ENCODE measurements at places on chromosomes 1 and 21.
A peak's percentile ranks its signal among the peaks of the same experiment; 100 is the strongest.

DNA sequence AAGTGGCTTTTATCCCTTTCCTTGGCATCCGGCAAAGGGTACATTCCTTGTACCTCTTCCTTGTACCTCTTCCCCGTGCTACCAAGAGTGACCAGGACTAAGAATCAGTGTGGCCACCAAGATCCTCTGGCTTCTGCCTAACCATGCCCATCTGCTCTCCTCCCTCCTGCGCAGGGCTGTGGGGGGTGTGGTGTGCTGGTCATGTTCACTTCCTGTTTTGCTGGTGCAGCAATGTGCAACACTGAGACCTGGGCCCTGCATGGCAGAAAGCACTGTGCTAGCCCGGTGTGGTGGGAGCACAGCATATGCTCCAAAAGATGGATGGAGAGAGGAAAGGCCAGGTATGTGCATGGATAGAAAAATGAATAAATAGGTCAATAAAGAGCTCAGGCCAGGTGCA is 33.3 kb upstream of the TENT5C start:
- DNase-seq = no peak

DNA sequence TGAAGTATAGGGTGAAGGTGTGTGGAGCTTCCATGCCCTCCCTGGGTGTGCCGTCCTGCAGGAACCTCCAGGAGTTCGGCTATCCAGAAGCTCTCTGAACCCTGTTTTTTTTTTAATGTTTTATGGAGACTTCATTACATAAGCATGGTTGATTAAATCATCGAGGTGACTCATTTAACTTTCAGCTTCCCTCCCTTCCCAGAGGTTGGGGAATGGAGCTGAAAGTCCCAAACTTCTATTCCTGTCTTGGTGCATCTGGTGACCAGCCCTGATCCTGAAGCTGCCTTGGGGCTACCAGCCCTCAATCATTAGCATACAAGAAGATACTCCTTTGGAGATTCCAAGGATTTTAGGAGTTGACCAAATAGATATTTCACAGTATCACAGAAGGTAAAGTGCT is 9.5 kb downstream of the RRP15 start:
- no peak for DNase-seq

- DNase-seq = no peak
Measured at GRCh38 chr1:154465621-154466195, 36.3 kb upstream of the TDRD10 start.

- DNase-seq = no peak
Measured at GRCh38 chr1:25083481-25084345, 148.6 kb downstream of the SYF2 start.

GRCh38 chr1:109793486-109794318 is 30.0 kb upstream of the EPS8L3 start:
- DNase-seq = no peak

GRCh38 chr21:17598437-17598836 is 14.3 kb downstream of the BTG3 start:
- no peak for DNase-seq

DNA sequence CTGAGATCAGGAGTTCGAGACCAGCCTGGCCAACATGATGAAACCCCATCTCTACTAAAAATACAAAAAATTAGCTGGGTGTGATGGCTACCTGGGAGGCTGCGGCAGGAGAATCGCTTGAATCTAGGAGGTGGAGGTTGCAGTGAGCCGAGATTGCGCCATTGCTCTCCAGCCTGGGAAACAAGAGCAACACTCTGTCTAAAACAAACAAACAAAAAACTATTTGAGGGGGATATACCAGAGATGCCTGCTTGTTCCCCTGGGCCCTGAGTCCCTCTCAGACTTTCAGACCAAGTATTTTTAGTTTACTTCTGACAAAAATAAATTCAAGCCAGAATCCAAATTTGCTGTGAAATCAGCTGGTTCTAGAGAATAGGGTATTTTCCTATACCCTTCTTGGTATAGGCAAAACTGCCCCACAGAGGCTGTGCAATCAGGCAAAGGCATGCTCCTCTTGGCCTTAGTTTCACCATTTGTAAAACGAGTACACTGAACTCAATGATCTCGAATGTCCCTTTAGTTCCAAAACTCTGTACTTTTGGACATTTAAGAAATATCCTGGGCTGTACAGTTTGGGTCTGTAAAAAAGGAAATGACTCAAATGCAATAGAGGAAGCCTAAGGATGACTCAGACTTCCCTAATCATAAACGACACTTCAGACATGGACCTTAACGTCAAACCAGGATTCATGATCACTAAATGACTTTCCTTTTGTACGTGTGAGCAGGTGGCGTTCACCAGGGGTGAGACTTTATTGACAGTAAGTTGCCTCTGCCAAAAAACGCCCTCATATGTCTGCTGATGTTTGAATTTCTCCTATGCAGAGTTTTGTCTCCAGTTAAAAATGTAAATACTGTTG is 16.1 kb downstream of the ENSA start:
- no peak for DNase-seq

- no peak for DNase-seq
Measured at GRCh38 chr1:108609483-108610049, 49.7 kb downstream of the EEIG2 start.

GRCh38 chr1:160756849-160757201 is 17.8 kb downstream of the SLAMF7 start:
- DNase-seq = no peak

- no peak for DNase-seq
Measured at GRCh38 chr1:207659545-207660153, 14.7 kb downstream of the CR1L start.

DNA sequence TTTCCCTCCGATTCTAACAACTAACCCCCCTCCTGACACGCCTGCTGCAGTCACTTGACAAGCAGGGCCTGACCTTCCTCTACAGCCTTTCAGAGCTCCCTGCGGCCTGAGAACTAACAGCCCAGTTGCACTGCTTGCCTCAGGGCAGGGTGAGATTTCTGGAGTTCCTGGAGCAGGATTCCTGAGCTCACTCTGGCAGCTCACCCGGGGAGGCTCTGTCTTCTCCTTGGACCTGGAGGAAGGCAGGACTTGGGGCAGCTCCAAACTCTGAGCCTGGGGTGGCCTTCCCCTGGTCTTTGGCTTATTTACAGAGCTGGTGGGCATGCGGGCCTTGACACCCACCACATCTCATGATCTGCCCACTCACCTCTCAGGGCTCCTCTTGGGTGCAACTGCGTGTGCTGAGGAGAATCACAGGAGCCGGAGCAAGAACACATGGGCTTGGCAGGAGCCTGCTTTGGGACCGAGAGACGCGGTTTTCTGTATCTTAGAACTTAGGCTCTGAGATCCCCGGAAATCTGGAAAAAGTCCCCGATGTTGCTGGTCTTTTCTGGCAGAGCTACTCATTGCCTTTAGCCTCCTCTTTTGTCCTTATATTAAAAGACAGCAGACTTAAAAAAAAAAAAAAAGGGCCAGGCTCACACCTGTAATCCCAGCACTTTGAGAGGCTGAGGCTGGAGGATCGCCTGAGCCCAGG is 13.1 kb upstream of the SLC25A34 start:
- no peak for DNase-seq

DNA sequence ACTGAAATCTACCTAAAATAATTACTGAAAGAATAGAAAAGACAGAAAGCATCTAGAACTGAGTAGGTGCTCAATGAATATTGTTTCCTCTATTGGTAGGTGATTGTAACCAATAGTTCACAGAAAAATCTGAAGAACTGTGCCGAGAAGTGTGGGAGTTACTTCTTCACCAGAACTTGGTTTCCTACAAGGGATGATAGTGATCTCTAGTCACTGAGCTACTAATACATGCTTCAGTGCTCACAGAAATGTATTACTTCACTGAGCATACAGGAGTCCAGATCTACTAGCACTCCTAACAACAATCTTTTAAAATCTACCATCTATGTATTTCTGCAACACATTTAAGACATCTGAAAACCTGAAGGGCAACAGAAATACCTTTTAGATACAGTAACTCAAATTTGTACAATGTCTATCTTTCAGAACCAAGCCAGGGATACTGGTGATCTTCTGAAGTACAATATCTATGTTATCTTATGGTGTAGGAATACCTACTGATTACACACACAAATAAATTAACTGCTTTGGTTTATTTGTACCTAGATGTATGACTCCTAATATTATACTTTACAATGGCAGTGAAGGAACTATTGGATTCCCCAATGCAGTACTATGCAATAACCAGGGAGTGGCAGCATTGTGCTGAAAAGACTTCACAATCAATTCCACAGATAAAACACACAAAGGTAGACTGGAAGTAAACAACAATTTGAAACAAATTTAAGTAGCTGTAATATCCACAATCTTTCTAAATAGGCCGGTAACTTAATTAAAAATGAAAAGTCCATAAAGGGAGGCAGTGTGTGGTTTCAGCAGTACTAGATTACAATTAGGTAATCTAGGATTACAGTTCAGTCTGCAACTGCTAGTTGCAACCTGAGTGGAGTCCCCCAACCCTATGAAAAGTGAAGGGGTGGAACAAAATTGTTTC is 243.0 kb downstream of the SLC45A1 start:
- peak; percentile 38 for DNase-seq

DNA sequence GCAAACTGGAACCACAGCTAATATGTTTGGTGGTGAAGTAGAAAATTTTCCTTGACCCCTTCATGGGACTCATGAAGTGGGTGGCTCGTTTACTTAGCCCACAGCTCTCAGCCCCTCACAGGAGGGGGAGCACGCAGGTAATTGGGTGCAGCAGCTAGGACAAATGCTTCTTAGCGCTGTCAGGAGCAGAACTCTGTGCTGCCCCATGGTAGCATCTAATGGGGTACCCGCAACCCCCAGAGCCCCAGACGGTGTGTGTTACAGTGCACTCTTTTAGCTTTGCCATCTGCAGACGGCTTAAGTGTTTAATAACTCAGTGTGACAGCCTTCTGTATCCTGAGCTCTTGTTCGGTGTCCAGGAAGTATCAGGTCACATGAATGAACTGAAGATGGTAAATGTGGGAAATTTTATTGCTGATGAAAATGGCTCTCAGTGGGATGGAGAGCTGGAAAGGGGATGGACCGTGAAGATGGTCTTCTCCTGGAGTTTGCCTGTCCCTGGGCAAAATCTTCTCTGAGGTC is 189.6 kb upstream of the ZRANB2 start:
- DNase-seq = no peak

- no peak for DNase-seq
Measured at GRCh38 chr1:147204080-147204479, 21.1 kb downstream of the FMO5 start.

DNA sequence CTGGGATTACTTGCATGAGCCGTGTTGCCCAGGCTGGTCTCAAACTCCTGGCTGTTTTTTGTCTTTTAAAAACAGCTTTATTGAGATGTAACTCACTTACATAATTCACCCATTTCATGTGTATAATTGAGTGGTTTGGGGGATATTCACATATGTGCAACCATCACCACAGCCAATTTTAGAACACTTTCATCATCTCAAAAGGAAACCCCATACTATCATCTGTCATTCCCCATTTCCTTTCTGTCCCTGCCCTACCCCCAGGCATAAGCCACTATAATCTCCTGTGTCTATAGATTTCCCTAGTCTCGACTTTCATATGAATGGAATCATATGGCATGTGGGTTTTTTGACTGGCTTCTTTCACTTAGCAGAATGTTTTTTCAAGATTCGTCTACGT is 43.3 kb downstream of the GPR137B start:
- no peak for DNase-seq

GRCh38 chr1:97787231-97787630 is 133.6 kb downstream of the DPYD start:
- DNase-seq = no peak

GRCh38 chr1:198788561-198789064 is 149.8 kb downstream of the PTPRC start:
- DNase-seq = peak; percentile 55

DNA sequence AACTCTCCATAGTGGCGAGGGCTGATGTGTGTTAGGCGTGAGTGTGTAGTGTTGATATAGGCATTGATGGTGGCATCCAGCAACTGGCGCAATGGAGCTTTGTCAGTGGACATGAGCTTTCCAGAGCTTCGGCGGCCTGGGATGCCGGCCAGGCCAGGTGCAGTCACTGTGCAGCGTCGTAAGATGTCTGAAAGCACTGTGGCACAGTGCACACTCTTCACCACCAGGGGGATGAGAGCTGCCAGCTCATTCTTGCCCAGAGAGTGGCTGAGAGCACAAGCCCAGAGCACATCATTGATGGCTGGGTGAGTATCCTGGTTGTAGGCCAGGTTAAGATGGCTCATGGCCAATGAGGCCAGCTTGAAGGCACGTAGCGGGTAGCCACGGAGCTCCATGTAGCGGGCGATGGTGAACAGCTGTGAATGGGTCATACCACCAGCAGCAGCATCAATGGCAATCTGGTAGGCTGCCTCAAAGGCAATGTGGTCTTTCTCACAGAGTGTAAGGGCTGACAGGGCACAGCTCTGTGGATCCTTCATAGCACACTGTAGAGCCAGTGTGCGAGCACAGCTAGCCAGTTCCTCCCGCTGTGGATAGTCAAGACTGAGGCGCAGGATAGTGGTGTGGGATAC is 6.7 kb downstream of the UROD start:
- DNase-seq = peak; percentile 58

- peak; percentile 65 for DNase-seq
Measured at GRCh38 chr1:235649368-235650163, at the start of gene GNG4. Gene GNG4, minus strand, starts transcription at chr1:235649784. Its CDS starts 65,946 bp downstream, at chr1:235583838.

DNA sequence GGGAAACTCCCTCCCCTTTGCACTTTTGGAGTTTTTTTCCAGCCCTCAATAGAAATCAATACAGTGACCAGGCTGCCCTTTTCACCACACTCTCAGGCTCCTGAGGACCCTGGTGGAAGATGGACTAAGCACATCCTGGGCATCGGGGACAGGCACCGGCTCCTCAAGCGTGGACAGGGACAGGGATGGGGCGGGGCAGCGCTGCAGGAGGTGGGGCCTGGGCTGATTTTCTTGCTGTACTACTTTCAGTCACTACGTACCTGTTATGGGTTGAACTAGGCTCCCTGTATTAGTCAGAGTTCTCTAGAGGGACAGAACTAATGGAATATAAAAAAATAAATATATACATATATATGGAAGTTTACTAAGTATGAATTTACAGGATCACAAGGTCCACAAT is 2.5 kb downstream of the MX2 start:
- DNase-seq = no peak

- DNase-seq = no peak
Measured at GRCh38 chr21:28729887-28730286, 262.8 kb downstream of the LTN1 start.

- DNase-seq = peak; percentile 51
Measured at GRCh38 chr1:101820071-101820470, 176.7 kb downstream of the OLFM3 start.

- DNase-seq = no peak
Measured at GRCh38 chr1:245800901-245801605, 646.3 kb downstream of the KIF26B start.

GRCh38 chr1:201982082-201982622 is 296 bp upstream of the RNPEP start:
- DNase-seq = no peak

GRCh38 chr1:78718566-78718965 is 68.9 kb downstream of the IFI44 start:
- DNase-seq = no peak

- DNase-seq = no peak
Measured at GRCh38 chr21:27362249-27362648, 395.4 kb upstream of the ADAMTS5 start.

- DNase-seq = no peak
Measured at GRCh38 chr1:91026320-91026719, 4.5 kb upstream of the ZNF644 start.

GRCh38 chr1:24963099-24963872 is 33.2 kb upstream of the RUNX3 start:
- DNase-seq = no peak

- peak; percentile 18 for DNase-seq
Measured at GRCh38 chr1:9101510-9102146, 27.3 kb downstream of the GPR157 start.
